Dorsolateral prefrontal cortex (tissue), 122 donors: ENCODE measurements at places on chromosomes 11 and 22.
A peak's percentile ranks its signal among the peaks of the same experiment; 100 is the strongest.

DNA sequence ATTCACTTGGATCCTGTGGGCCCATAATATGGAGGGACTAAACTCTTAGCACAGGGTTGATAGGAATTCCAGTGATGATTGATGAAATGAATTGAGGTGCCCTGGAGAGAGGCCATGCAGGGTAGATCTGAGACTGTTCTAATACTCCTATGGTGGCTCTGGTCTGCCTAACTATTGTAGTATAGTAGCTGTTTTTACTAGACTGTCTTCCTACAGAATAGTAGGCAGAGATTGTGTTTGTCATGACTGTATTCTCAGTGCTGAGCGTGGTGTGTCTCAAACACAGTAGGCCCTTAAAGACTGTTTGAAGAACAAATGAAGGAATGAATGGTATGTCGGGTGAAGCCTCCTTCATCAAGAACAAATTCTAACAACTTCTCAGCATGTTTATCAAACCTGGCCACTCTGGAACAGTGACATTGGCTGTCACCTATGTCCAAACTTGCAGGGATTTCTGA lies 107.0 kb upstream of the SESN3 start:
- DNase-seq: no peak

- DNase-seq: no peak
These were observed 9.8 kb upstream of the BARX2 start for GRCh38 chr11:129365816-129366215.

GRCh38 chr22:17596226-17596625 lies 32.3 kb downstream of the ATP6V1E1 start:
- DNase-seq: no peak

- no peak for DNase-seq
These were observed 41.3 kb upstream of the TUB start for GRCh38 chr11:8039530-8040260.

DNA sequence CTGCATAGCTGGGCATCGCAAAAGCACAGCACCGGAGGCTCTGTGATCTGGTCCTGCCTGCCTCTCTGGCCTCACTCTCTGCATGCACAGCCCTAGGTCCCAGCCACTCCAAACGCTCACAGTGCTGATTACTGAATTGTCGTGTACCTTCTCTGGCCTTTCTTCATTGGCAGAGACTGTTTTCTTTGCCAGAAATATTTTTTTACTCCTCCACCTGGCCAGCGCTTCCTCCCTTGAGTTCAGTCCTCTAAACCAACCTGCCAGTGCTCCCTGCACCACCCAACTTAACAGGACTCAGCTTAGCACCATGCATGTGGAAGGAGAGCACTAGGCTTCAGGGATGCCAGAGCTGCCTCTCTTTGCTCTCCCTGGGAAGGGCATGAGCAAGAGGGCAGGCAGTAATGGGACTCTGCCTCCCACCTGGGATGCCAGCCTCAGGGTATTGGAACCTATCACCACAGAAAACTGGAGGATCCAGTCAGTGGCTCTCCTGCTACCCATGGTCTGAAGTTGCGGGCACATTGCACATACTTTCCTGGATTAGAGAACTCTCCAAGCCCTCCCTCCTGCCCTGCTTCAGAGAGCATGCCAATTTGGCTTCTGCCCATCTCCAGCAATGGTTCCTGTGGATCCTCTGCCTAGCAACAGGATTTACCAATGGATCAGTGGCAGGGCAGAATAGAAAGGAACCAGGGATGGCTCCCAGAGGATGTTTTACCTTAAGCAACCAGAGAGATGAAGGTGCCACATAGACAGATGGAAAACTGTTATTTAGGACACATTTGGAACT lies 37.0 kb upstream of the GNAZ start:
- DNase-seq: no peak

DNA sequence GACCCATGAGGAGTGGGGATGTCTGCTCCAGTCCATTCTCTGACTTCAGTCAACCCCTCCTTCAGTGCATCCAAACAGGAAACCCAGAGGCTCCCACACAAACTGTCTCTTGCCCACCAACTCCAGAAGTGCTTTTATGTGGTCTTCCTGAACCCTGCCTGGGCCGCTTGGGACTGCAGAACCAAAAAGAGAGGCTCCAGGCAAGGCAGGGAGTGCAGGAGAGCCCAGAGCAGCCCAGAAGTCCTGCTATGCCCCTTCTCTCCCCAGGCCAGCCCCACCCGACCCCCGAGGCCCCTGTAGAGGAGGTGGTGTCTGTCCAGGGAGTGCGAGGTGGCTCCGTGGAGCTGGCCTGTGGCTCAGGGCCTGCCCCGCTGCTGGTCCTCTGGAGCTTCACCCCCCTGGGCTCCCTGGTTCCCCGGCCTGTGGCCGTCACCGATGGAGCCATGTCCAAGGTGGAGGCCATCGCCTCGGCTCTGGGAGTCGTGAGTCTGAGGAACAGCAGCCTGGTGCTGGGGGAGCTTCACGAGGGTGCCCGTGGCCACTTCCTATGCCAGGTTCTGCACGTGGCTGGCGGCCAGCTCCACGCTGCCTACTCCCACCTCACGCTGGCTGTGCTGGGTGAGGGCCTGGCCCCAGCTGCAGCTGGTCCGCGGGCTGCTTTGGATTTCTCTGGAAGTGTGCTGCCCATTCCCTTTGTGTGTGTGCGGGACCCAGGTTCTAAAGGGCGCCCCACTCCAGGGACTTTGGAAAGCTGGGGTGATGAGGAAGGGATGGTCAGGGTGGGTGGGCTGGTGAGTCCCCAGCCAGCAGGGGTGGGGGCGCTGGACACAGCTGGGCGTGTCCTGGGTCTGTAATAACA lies 1.8 kb downstream of the VSIG10L2 start:
- DNase-seq: no peak

GRCh38 chr11:123231777-123232176 lies 36.7 kb upstream of the CLMP start:
- no peak for DNase-seq

DNA sequence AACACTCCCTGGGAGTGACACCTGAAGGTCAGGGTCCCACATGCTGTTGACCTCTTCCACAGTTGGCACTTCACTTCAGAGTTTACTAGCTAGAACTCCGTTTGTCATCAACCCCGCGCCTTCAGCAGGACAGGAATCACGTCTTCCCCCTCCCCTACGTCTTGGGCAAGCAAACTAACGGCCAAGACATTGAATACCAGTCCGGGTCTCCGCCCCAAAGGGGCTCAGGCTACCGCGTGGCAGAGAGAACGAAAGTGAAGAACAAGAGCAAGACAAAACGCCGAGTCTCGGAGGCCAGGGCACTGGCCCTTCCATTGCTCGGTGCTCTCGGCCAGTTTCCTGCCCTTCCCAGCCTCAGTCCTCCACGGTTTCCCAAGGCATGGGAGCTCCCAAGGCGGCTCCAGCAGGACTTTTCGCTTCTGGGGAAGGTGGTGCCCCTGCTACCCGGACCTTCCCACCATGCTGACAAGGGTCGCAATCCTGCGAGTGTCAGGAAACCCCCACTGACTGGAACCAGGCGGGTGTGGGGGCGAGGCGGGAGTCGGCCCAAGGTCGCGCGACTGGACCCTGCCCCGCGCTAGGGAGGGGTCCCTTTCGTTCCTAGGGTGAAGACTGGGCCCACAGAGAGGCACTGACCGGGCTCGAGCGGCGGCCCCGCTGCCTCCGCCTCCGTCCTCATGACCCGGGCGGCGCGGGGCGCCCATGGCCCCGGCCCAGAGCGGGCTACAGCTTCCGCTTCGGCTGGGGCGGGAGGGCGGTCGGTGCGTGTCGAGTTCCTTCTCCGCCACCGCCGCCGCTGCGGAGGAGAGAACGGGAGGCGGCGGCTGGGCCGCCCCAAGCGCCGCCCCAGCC lies at the start of gene GUCD1:
TSS of gene GUCD1 (minus strand) at position 826 of the 852 bp plus-strand sequence. CDS start at position 679, 147 bp downstream.
- DNase-seq: no peak

DNA sequence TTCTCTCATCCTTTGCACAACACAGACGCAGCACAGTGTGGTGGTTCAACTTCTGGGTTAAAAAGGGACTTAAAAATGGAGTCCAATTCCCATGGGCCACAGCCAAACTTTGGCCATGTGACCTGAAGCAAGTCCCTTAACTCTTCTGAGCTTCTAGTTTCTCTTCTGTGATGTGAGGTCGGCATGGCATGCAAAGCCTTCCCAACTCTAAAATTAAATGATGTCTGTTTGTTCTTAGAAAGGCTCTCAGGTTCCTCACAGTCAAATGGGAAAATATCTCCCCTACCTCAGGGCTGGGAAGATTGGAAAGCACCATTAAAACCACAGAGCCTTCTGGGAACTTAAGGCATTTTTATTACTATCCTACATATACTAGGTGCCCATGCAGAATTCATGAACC lies 38.8 kb downstream of the LGR4 start:
- DNase-seq: no peak

DNA sequence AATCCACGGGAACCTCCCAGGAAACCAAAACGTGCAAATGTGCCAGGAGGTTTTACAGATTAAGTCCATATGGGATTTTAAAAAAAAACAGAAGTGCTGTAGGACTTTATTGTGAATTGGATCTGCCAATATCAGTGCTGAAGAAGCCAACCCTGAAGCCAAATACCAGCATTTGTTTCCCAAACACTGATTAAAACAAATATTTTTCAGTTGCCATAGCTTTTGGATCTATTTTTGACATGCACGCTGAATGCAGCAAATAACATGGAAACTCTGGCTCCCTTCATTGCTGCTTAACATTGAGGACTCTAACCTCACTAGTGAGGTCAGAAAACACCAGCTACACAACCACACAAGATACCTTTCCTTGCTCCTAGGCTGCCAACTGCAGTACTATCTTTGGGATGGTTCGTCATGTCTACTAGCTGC lies 28.4 kb upstream of the SIK2 start:
- DNase-seq: no peak

DNA sequence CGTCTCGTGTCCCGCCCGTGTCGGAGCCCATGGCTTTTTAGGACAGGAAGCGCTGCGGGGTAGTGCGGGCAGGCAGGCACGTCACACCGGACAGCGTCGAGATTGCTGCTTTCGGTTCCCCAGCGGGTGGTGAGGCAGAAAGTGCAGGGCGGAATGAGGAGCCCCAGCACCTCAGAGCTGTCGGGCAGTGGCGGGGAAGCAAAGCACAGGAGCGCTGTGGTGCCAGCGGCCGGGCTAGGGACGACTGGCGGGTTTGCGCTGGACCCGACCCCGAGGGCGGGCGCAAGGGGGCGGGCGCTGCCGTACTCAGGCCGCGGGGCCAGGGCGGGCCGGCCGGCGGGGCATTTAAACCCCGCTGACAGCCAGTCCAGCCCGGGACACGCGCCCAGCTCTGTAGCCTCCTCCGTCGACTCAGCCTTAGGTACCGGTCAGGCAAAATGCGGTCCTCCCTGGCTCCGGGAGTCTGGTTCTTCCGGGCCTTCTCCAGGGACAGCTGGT lies at the start of gene SLC37A2:
TSS of gene SLC37A2 (plus strand) at position 375 of the 498 bp plus-strand sequence. CDS start at position 438, 63 bp downstream.
- peak; percentile 64 for DNase-seq

DNA sequence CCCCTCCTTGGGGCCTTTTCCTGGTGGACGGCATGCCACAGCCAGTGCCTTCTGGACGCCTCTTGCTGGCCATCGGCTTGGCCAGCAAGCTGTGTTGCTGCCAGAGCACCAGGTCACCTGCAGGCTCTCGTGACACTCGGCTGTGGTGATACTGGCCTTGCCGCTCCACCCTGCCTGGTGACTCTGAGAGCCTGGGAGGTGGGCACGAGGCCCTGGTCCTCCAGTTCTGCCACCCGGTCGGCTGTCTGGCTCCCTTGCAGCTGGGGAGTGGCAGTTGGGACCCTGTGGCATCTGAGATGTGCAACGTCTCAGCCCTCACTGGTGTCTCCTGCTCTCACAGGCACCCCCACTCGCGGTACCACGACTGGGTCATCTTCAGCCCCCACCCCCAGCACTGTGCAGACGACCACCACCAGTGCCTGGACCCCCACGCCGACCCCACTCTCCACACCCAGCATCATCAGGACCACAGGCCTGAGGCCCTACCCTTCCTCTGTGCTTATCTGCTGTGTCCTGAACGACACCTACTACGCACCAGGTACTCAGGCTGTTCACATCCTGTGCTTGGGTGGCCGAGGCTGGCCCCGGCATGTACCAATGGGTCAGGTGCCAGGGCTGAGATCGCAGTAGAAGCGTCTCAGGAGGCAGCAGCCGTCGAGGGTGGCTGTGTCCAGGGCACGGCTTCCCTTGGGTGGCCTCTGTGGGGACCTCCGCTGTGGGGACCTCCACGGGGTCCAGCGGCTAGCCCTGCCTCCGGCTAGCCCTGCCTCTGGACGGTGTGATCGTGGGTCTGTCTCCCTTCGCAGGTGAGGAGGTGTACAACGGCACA lies 26.0 kb downstream of the MUC2 start:
- no peak for DNase-seq

- no peak for DNase-seq
These were observed 952 bp downstream of the YAP1 start for GRCh38 chr11:102111011-102111786.

DNA sequence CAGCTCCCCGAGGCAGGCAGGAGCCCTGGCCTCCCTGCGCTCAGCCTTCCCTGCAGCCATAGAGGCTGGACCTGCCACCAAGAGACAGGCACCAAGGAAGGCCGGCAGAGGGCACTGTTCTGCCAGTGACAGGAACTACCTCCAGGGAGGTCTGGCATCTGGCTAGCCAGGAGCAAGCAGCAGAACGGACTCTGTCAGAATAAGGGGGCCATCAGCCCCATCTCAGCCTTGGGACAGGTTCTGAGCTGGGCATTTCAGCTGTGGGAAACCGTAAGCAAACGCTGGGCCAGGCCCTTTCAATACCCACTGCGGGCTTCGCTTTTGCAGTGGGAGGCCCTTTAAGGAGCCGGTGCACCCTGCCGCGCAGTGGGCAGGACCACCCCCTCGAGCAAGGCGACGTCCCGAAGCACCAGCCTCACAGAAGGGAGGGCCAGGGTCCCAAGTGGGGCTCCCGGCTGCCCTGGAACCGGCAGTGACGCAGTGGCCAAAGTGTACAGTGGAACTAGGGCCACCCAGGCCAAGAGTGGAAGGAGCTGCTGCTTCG lies 18.2 kb downstream of the IFT27 start:
- peak; percentile 72 for DNase-seq

- no peak for DNase-seq
These were observed 14.9 kb upstream of the SLC22A6 start for GRCh38 chr11:62999649-63000048.

- no peak for DNase-seq
These were observed 143.9 kb downstream of the WNT7B start for GRCh38 chr22:45832959-45833580.

DNA sequence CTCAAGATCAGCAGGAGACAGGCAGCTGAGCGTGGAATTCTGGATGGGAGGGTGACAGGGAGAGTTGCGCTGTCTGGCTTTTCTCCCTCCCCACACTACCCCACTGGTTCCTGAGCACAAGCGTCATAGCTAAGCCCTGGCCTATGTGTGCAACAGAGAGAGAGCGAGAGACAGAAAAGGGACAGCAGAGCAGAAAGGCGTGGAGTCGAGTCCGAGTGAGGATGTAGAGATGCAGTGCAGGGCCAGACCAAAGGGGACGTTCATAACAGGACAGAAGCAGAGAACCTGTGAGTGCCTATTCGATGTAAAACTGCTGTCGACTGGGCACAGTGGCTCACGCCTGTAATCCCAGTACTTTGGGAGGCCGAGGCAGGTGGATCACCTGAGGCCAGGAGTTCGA lies 94.0 kb upstream of the TMEM45B start:
- no peak for DNase-seq

DNA sequence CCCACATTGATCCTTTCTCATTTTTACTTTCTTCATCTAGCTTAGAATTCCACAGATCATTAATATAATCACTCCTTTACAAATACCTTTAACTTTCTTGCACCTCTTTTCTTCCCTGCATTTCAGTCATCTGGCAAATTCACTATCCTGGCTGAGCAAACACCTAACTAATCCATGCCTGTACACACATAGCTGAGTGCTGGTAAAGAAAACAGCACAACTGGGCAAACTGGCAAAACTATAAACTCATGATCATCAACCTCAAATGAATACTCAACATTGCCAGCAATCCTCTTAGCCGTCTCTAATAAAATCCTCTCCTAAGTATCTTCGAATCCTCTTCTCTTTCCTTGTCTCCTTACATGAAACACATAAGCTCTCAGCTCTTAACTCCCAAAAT lies 52.4 kb downstream of the PICALM start:
- DNase-seq: no peak
